Stimulated activated CD4-positive, alpha-beta T cell treated with anti-CD3 and anti-CD28 coated beads, TNF-alpha, amount 100 ng/mL, for 1 hour (primary cell): ENCODE measurements at places on chromosomes 1 and 21.

- no peak for DNase-seq
These were observed 92.8 kb downstream of the SEC16B start for GRCh38 chr1:177877086-177877485.

GRCh38 chr1:157691285-157691920 lies 9.2 kb downstream of the FCRL3 start:
- DNase-seq: no peak

- DNase-seq: no peak
These were observed 75.2 kb upstream of the TSPAN2 start for GRCh38 chr1:115164484-115164883.

- DNase-seq: no peak
These were observed 523.9 kb downstream of the LMO4 start for GRCh38 chr1:87852410-87853161.

DNA sequence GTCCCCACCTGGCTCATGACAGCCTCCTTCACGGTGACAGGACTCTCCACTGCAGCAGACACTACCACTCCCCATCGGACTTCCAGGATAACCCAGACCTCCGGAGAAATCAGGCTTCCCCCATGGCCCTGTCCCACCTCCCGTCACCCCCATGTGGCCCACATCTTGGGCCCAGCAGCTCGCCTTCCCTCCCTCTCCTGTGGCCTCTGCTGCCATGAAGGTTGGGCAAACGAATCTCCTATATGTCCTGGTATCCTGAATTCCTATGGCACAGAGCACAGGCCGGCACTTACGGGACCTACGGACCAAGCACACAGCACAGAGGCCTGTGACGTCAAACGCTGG lies 82.0 kb downstream of the NPHP4 start:
- DNase-seq: no peak

GRCh38 chr21:43352568-43353281 lies 74.2 kb downstream of the SIK1 start:
- DNase-seq: no peak

GRCh38 chr1:189429610-189430009 lies 1048.1 kb downstream of the BRINP3 start:
- no peak for DNase-seq

DNA sequence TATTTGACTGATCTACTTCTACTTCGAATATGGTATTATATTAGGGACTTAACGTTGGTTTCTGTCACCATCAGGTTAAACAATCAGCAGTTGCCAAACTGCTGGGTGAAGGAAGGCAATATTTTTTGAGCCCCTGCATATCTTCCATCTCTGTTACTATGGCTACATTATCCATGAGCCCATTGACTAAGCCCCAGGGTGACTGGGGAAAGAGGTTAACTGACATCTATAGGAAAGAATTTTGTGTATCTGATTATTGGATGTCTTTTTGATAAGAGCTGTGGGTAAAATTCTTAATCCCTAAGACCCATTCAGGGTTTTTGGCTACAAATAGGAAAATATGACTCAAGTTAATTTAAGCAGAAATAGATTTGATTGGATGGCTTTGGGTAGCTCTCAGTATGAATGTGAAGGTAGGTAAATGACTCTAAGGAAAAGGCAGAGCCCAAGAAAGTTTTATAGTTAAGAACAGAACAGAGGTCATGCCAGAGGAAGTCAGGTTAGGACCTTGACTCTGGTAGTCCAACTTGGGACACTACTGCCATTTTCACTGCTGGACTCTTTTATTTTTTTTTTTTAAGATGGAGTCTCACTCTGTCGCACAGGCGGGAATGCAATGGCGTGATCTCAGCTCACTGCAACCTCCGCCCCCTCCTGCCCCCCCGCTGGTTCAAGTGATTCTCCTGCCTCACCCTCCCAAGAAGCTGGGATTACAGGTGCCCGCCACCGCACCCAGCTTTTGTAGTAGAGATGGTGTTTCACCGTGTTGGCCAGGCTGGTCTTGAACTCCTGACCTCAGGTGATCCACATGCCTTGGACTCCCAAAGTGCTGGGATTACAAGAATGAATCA lies 8.9 kb upstream of the XPR1 start:
- DNase-seq: no peak

GRCh38 chr1:42721926-42722325 lies 18.1 kb downstream of the CLDN19 start:
- no peak for DNase-seq

GRCh38 chr1:76317299-76317900 lies 242.9 kb downstream of the ST6GALNAC3 start:
- DNase-seq: no peak

- DNase-seq: no peak
These were observed 52.8 kb downstream of the SPSB1 start for GRCh38 chr1:9345471-9345870.

GRCh38 chr1:100266741-100267140 lies 725 bp downstream of the RTCA start:
- no peak for DNase-seq

DNA sequence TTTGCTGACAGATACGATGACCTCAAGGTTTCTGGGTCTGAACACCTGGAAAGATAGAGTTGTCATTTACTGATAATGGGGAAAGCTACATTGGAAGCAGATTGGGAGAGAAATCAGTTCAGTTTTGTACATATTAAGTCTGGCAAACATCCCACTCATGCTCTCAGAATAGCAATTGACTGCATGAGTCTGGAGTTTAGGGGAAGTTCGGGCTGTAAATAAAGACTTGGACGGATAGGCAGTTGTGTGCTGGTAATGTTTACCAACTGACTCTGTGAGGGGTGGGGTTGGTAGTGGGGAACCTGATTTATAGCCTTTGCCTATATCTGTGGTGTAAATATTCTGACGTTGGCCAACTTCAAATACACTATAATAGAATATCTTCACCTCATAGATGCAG lies 4.0 kb downstream of the H6PD start:
- DNase-seq: no peak

GRCh38 chr1:184362876-184363275 lies 24.0 kb upstream of the C1orf21 start:
- no peak for DNase-seq

DNA sequence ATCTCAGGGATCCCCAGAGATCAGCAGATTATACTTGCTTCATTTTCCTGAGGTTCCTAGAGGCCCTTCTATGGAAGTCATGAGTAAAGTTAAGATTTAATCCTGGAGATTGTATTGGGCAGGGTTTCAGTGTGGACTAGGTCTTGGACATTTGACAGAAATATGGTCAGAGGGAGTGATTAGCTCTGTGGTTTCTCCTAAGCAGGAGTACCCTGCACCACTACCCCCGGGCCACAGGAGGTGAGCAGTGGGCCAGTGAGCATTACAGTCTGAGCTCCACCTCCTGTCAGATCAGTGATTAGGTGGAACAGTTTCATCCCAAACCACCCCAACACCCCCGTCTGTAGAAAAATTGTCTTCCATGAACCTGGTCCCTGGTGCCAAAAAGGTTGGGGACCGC lies 43.2 kb downstream of the PHACTR4 start:
- no peak for DNase-seq

DNA sequence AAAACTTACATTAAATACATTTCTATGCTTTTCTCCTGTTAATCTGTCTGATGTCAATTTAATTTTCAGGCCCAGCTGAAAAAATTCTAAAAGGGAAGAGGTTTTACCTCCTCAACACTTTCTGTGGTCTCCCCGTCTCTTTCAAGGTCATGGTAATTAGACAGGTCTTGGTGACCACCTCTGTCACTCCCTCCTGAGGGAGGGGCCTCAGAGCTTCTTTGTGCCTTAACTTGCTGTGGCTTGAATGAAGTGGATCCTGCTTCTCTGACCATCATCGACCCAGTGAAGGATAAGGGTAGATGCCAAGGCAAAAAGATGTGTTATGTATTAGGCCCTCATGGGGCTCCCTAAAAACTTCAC lies 40.8 kb upstream of the OSBPL9 start:
- no peak for DNase-seq

- DNase-seq: no peak
These were observed 1.3 kb downstream of the ZBTB7B start for GRCh38 chr1:155003766-155004351.

DNA sequence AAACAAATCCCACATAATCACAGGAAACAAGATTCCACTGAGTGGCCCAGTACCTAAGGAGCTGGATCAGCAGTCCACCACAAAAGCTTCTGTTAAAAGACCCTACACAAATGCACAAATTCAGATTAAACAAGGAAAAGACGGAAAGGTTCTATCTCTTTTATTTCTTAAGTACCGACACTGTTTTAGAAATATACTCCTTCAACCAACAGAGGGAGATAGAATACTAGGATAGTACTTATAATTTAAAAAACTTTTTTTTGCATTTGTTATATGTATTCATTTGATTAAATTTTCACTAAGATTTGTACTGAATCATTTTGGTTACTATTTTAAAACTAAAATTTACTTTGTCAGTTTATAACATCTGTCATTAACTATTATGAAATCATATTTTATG lies 12.5 kb downstream of the CDC7 start:
- no peak for DNase-seq

DNA sequence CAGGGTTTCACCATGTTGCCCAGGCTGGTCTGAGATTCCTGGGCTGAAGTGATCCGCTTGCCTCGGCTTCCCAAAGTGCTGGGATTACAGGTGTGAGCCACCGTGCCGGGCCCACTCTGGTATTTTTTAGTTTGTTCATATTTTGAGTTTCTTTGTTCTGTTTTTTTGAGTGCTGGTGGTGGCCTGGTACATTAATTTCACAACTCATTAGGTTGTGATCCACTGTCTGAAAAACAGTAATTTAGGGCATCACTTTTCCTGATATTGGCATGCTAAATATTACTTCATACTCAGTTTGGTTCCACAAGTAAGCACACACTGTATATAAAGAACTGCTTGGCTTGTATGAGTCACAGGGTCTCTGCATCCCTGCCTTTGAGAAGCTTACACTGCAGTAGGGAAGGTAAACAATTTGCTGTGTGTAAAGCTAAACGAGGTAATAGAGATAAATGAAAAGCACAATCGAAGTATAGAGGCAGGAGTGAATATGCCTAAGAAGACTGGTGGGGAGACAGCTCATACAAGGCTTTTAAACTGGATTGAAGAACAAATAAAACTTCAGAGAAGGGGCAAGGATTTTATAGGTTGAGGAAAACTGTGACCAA lies 7.7 kb downstream of the SNX27 start:
- DNase-seq: no peak

DNA sequence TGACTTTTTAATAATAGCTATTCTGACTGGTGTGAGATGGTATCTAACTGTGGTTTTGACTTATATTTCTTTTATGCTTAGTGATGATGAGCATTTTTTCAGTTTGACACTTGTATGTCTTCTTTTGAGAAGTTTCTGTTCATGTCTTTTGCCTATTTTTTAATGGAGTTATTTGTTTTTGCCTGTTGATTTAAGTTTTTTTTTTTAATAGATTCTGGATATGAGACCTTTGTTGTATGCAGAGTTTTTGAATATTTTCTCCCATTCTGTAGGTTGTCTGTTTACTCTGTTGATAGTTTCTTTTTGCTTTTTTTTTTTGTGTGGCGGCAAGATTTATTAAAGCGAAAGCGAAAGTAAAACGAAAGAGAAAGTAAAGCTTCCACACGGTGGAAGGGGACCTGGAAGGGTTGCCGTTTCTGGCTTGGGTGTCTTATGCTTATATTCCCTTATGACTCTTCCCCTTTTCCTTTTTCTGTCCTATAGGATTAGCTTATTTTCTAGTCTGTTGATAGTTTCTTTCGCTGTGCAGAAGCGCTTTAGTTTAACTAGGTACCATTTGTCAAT lies 67.6 kb downstream of the TBX19 start:
- DNase-seq: no peak

DNA sequence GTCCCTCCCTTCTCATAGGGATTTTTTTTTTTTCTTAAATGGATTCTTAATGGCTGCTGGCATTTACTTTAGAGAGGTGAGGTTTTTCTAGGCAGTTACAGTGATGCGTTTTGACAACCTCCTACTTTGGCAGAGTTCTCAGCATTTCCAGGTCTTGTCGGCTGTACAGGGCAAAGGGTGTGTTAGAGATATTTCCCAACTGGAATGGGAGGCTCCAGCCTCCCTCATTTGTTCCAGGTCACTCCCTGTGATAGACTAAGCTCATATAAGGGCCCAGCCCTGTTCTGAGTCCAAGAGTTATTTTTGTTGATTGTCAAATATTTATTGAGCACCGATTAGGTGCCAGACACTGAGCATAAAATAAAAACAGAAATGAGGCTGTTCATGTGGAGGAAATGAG lies 7.6 kb upstream of the XKR8 start:
- DNase-seq: no peak

GRCh38 chr1:234109840-234110239 lies 205.4 kb downstream of the SLC35F3 start:
- DNase-seq: no peak

DNA sequence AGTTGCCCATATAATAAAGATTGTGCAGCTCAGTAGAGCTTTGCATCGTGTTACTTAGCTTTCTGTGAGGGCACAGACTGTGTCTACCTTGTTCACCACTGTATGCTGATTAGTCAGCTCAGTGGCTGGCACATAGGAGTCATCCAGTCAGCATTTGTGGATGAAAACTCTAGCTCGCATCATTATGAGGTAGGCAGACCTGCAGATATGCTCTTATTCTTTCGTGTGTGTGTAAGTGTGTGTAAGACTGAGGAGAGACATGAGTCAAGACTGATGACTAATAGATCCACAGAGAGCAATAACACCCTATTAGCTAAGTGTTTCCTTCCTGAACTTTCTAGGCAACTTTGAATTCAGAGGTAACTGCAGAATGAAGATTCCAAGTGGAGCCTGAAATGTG lies 17.1 kb downstream of the TTF2 start:
- DNase-seq: no peak

- no peak for DNase-seq
These were observed 31.0 kb upstream of the EFCAB14 start for GRCh38 chr1:46749921-46750404.

DNA sequence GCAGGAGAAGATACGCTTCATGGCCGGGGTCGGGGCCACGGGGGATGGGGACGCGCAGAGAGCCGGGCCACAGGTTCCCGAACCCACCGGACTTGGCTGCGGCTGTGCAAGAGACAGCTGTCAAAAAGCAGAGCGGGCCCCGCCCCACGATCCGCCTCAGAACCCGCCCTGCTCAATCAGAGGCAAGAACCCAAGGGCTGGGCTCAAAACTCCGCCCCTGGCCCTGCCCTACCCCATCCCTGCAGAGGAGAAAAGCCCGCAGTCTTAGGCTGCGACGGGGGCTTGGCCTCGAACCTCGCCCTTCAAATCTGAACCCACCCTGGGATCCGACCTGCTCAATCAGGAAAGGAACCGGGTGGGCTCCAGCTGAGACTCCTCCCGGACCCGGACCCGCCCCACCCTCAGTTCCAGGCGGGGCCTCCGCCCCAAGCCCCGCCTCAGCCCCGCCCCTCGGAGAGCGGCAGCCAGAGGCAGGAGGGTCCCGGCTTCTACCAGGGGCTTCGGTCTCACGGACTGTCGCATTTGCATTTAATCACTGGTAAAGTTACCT lies at the start of gene ANKRD35:
Gene ANKRD35, minus strand, starts transcription at position 129 of the 550 bp plus-strand sequence. Its CDS starts 108 bp downstream, at position 21.
- DNase-seq: peak; percentile 57

- DNase-seq: no peak
These were observed 265.9 kb upstream of the RUNX1 start for GRCh38 chr21:35314857-35315582.

- DNase-seq: no peak
These were observed 25.7 kb downstream of the DMRTB1 start for GRCh38 chr1:53484705-53485477.
